ACHN (cell line): ENCODE measurements at places on chromosomes 2 and 18.

- DNase-seq = no peak
These were observed 95.0 kb upstream of the RIOK3 start for GRCh38 chr18:23357996-23358594.

DNA sequence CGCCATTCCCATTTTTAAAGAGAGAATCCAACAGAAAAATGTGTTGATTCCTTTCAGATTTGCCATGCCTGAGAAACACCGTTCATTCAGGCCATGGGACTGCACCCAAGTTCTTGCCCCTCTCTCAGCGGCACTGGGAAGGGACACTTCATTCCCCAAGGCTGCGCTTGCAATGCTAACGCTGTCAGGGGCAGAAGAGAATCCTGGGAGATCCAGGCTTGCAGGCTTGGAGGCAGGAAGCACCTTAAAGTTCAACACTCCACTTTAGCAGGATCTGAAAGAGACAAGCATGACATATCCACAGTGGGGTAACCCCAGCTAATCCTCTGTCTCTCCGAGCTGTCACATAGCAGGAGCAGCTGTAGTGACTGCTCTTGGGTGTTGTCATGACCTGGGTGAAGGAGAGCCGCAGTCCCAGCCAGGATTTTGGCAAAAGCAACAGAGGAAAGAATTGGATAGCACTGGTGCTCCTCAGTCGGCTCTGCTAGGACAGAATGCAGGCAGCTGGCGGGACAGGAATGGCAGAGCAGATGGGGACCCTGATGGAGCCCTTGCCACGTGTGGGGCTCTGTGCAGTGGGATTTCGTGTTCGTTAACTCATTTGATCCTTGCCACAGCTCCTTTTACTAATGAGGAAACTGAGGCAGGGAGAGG is 22.0 kb upstream of the ODC1 start:
- DNase-seq = no peak

- no peak for DNase-seq
These were observed 110.9 kb downstream of the FAM210A start for GRCh38 chr18:13615432-13615861.

GRCh38 chr18:48800876-48801727 is 149.7 kb downstream of the SMAD7 start:
- no peak for DNase-seq

GRCh38 chr2:120385355-120386127 is 39.6 kb downstream of the INHBB start:
- DNase-seq = no peak

DNA sequence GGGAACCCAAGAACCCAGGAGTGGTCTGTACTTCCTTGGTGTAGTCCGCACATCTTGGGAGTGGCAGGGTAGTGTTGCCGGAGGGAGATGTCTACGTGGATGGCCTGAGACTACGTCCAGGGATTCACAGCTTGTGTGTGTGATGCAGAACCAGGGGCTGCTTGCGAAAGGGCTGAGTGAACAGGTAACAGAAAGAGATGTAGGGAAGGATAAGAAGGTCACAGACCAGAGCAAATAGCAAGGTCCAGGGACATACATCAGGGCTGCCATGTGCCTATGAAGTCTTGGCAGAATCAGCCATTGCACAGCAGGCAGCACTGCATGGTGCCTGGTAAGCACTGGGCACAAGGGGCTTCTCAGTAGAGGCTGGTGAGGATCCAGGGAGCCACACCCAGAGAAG is 68.7 kb downstream of the TSPYL6 start:
- DNase-seq = no peak

- DNase-seq = no peak
These were observed 87.9 kb downstream of the PIGN start for GRCh38 chr18:62098960-62099359.

- no peak for DNase-seq
These were observed 319.8 kb downstream of the ETAA1 start for GRCh38 chr2:67716895-67717396.

- DNase-seq = no peak
These were observed 317.6 kb downstream of the GPD2 start for GRCh38 chr2:156753766-156754165.

- no peak for DNase-seq
These were observed 8.5 kb downstream of the TYW5 start for GRCh38 chr2:199946836-199947235.

DNA sequence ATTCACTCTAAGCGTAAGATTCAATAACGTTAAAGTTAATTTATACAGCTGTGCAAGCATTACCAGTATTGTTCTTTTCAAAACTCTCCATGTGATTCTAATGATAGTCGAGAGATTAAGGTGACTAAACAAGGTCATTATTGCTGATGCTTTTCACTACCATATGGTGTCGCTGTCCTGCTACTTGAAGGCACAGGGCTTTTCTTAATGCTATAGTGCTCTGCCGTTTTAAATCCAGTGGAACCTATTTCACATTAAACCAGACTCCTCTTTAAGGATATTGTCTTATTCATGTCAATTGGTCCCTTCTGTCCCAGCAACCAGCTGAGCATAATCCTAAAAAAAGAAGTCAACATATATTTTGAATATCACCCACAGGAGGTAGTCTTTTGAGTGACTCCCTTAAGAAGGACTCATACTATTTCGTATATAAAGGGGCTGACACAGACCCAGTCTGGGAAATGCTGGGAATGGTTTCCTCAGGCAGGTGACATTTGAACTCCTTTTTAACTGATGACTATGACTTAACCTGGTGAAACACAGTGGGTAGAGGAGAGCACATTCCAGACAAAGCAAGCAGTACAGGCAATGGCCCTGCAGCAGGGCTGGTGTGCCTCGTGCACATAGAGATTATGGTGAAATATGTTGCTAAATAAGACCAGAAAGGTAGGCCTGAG is 53.9 kb upstream of the CYTIP start:
- peak; percentile 53 for DNase-seq

- DNase-seq = no peak
These were observed 19.6 kb upstream of the MC5R start for GRCh38 chr18:13804305-13804704.

DNA sequence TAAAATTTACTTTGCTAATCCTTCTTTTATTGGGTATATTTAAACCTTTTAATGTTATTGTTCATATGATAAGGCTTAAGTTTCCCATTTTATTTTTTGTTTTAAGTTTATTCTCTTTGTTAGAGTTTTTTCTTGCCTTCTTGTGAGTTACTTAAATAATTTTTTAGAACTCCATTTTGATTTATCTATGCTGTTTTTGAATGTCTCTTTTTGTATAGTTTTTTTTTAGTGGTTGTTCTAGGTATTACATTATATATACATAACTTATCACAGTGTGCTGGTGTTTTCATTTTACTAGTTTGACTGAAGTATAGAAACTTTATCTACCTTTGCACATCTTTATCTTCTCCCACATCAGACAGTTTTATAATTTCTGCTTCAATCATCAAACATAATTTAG is 49.4 kb upstream of the TGFA start:
- DNase-seq = peak; percentile 14

- peak; percentile 16 for DNase-seq
These were observed 27.1 kb upstream of the SCYGR1 start for GRCh38 chr2:227414846-227415245.

- no peak for DNase-seq
These were observed 43.5 kb downstream of the GORASP2 start for GRCh38 chr2:170972296-170973224.

GRCh38 chr2:149828520-149829210 is 241.1 kb upstream of the MMADHC start:
- no peak for DNase-seq

GRCh38 chr2:173059971-173060461 is 15.6 kb upstream of the MAP3K20 start:
- DNase-seq = no peak

- no peak for DNase-seq
These were observed 122.2 kb upstream of the CCDC195 start for GRCh38 chr2:224838335-224838734.

DNA sequence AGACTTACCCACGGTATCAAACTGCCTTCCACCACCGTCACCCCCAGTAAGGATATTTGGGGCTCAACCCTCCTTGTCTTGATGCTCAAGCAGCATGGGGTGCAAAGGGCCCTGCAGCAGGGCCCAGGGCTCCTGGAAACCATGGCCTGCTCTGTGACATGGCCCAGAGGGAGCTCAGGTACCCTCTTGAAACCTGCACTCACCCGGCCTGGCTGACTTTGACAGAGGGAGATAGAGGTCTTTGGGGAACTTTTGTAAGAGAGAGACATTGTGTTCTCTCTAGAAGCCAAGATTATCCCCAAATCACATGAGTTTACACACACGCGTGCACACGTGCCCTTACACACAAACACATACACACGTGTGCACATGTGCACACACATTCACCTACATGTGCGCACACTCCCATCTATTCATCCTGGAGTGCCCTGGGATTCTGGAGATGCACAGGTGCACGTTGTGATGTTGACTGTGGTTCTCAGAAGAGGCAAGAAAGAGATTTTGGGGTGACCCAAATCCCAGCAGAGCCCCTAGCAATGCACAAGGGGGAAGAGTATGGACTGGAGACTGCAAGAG is 19.6 kb upstream of the KCNK3 start:
- DNase-seq = no peak

DNA sequence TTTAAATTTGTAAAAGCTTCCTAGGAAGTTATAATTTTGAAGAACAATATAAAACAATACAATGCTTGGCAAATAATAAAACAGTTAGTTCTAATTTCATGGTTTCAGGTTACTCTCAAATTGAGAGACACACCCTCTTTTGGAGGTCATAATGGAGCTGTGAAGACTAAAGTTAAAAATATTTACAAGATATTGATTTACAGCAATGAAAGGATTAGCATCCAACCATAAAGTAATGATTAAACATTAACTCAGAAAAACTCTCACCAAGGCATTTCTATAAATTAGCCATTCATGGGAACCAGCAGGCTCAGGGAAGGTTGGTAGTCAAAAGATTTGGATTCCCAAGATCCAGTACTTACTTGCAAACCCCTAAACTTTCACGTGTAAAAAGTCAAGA is 6.4 kb downstream of the DPP4 start:
- DNase-seq = peak; percentile 70

DNA sequence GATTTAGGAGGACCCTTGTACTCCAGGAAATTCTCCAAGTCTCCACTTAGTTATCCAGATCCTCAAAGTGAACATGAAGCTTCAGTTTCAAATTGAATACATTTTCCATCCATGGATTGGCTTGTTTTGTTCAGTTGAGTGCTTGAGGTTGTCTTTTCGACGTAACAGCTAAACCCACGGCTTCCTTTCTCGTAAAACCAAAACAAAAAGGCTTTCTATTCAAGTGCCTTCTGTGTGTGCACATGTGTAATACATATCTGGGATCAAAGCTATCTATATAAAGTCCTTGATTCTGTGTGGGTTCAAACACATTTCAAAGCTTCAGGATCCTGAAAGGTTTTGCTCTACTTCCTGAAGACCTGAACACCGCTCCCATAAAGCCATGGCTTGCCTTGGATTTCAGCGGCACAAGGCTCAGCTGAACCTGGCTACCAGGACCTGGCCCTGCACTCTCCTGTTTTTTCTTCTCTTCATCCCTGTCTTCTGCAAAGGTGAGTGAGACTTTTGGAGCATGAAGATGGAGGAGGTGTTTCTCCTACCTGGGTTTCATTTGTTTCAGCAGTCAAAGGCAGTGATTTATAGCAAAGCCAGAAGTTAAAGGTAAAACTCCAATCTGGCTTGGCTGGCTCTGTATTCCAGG is at the start of gene CTLA4:
Gene CTLA4 (plus strand): TSS at position 211 of the 640 bp plus-strand sequence. CDS start 172 bp downstream, at position 383.
- no peak for DNase-seq

GRCh38 chr2:25698752-25699151 is 25.4 kb upstream of the DTNB start:
- DNase-seq = no peak

- DNase-seq = peak; percentile 70
These were observed 31.9 kb upstream of the CREG2 start for GRCh38 chr2:101419096-101419663.

- DNase-seq = no peak
These were observed 238.2 kb downstream of the GCA start for GRCh38 chr2:162581959-162582798.

- DNase-seq = peak; percentile 94
These were observed 1.3 kb downstream of the PKP4 start for GRCh38 chr2:158457826-158458616.

- no peak for DNase-seq
These were observed 276.1 kb upstream of the PKDCC start for GRCh38 chr2:41771710-41772109.

GRCh38 chr2:53770264-53770663 is 2.7 kb downstream of the CHAC2 start:
- DNase-seq = no peak

GRCh38 chr2:221818616-221819320 is 246.7 kb upstream of the EPHA4 start:
- DNase-seq = no peak

- DNase-seq = no peak
These were observed 79.0 kb downstream of the LBH start for GRCh38 chr2:30310371-30310770.

GRCh38 chr2:158676295-158676694 is 118.8 kb upstream of the DAPL1 start:
- DNase-seq = no peak

DNA sequence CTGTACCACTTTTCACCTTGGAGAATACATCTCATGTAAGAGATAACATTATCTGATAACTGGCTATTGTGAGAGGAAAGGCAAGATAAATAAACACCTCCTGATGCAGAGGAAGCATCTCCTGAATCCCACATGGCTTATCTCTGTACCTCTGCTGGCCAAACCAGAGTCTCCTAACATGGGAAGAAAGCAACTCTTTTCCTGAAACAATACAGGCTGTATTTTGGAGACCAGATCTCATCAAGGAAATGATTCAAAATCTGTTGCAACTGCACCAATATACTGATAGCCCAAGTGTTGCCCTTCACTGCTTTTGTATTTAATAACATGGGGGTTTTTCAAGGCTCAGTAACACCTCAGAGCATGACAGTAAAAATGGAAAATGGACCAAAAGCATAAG is 106.9 kb downstream of the MREG start:
- no peak for DNase-seq

DNA sequence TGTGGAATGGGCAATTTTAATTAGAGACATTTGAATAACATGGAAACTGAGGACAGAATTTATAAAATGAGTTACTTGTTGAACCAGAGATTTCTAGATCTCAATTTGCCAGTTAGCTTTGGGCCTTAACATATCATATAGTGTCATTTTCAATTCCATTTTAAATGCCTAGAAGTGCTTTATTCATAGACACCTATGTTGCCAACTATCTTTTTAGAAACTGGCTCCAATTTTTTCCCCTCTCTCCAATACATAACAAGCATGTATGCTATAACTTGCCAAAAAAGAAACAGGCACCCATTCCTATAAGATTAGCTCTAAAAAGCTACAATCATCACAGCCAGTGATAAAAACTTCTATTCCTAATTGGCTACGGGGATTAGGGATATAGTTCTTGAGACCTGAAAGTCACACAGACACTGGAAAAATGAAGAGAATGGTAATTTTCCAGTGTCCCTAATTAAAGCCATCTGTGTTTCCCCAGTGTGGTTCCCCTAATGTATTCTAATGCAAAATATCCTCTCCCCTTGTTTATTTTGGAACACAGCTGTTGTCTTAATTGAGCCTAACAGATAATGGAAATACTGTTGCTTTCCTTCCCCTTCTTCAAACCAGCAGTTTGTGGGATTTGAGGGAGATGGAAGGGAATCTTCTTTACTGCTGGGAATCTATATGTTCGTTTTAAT is 205.5 kb upstream of the FSHR start:
- DNase-seq = no peak
